ENCODE measurements at places on chromosomes 4 and X.

GRCh38 chr4:90572996-90573395 is 445.8 kb downstream of the CCSER1 start:
- DNase-seq: no peak

GRCh38 chr4:153649572-153649991 is 34.5 kb upstream of the TLR2 start:
- DNase-seq: no peak

GRCh38 chr4:113147498-113148111 is 98.2 kb downstream of the ANK2 start:
- DNase-seq: no peak

GRCh38 chrX:15129412-15129811 is 140.5 kb downstream of the ASB9 start:
- DNase-seq: no peak

GRCh38 chrX:30910124-30910860 is 21.2 kb upstream of the TAB3 start:
- no peak for DNase-seq

Data from activated gamma-delta T cell treated with anti-CD3 and anti-CD28 coated beads, Interleukin-2, amount 50 U/mL, for 16 hours (primary cell).